ENCODE measurements at places on chromosomes 4 and X.

DNA sequence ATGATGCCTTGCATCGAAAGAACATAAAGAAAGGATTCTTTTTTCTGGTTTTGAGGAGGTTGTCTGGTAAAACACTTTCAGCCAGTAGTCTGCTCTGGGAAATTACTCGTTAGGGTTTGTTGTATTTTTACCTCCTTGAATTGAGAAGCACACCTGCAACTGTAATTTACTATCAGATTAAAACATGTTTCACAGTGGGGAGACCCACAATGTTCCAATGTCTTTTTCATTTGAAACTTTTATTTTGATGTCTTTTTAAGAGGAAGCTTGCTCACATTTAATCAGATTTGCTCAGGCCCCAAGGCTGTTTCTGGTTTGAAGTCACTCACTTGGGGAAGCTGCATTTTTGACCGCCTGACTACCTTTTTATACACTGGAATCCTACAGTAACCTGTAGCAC, 12.0 kb downstream of the TMEM154 start:
- no peak for DNase-seq

GRCh38 chrX:152641996-152642395, 4.3 kb downstream of the GABRQ start:
- no peak for DNase-seq

DNA sequence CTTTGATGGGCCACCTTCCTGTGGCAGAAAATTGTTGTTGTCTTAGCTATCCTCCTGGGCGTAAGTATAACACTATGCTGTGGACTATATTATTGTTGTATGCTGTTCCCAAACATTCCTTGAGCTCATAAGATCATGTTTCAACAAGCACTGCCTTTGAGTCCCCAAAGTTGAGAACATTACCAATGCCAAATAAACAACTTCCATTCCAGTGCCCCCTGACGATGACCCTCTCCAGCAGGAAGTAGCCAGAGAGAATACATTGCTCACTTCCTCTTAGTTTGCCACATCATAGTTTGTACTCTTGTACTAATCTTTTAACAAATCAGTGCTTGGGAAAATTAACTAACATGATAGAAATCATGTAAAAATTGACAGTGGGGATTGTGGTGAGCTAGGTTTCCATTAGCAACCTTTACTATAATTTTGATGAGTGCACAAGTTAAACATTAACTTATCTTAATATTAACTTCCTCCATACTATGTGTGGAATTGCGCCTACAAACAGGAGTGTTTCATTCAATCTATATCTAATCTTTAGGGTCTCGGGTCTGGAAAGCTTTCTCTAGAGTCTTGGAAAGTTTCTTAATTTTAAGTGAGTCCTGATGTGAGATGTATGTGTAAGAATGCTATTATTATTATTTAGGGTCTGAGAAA, 20.3 kb upstream of the DHX15 start:
- no peak for DNase-seq

DNA sequence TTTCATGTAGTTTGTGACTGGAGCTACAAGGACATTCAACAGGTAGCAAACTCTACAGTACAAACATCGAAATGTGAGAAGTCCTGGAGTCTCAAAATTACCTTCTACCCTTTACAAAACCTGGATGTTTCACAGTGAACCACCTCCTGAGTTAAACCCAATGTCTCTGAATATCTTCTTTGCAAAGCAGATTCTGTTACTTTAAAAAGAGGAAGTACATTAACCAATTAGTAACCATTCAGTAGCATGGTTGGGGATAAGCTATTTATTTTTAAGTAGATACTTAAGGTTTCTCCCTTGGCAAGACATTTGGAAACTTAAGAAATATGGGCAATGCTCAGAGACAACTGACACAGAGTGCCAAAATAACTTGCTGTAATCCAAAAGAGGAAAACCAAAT, 371.9 kb upstream of the NWD2 start:
- no peak for DNase-seq
